Neural crest cell (in vitro differentiated cells): ENCODE measurements at places on chromosomes 5 and 9.

DNA sequence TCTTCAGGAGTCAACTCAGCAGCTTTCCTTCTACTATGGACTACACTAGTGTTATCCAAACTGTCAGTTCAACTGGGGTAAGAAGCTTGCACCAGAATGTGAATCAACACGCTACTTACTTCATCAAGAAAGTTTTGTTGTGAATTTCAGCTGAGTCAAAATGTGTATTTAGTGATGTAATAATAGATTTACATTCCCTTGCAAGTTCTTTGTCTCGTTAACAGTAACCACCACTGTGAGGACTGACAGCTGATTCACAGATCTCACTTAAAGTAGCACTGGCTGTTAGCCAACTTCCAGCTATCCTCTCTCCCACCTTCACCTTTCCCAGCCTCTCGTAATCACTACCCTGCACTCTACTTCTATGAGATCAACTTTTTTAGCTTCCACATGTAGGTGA, 445.3 kb downstream of the NTRK2 start:
- no peaks in the 10 kb centered on the region for H3K27me3 ChIP-seq
- DNase-seq: no peak
- H3K27ac ChIP-seq: no peak overlapping the region
- no peaks in the 10 kb centered on the region for H3K4me1 ChIP-seq
- no peak overlapping the region for H3K4me3 ChIP-seq
- no peaks in the 10 kb centered on the region for H3K36me3 ChIP-seq

DNA sequence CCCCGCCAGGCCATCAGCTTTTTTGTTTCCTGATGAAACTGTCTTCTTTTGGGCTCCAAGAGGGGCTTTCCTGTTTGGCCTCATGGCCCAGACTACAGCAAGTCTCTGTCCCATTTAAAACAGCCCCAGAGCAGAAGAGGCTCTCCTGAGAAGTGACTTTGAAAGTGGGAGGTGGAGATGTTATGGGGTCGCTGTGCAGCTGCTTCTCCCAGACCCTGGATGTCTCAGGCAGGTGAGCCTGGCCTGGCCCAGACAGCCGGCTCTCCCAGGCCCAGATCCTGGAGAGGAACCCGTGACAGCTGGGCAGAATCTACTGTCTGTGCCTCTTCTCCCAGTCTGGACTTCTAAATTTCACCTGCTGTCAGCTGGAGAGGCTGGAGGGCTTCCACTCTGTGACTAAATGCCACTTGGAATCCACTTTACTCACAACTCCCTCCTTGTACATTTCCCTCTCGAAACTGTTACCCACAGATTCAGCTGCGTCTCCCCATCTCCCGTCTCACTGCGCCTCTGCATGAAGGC, 20.6 kb downstream of the FAM78A start:
- peak overlapping the region; percentile 35 for H3K27ac ChIP-seq
- no peaks in the 10 kb centered on the region for H3K36me3 ChIP-seq
- no peaks in the 10 kb centered on the region for H3K27me3 ChIP-seq
- H3K4me1 ChIP-seq: peaks cover 12% of the 10 kb centered on the region
- no peak overlapping the region for H3K4me3 ChIP-seq

DNA sequence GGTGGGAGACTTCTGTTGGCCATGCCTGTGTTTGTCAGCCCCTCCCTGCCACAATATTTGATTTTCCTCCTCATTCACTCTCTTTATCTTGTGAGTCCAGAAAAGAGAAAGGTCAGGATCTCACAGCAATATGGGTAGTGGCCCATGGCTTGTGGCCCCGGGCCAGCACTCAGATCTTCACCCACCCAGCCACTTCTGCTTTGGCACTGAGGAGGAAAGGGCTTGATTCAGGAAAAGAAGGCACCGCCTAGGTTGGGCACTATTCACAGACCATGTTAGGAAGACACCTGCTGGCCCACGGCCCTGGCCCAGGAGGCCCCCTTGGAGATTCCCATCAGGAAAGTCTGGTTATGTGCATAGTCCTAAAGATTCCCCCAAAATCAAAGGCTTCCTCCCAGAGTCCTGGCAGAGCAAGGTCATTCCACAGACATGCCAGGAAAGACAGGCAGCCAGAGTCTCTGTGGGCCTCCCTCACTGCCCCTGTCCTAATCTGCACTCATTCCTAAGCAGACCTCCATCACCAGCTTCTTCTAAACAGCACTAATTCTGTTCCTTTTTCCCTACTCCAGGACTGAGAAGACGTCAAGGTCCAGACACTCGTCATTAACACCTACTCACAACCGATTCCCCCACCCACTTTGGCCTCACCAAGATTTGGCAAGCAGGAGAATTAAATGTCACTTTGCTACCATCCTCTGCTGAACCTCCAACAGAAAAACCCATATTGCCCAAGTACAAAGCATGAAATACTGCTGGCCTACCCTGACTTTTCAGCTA, 179.3 kb downstream of the DEPDC1B start:
- H3K4me1 ChIP-seq: peaks cover 3% of the 10 kb centered on the region
- no peaks in the 10 kb centered on the region for H3K27me3 ChIP-seq
- peak overlapping the region; percentile 38 for H3K27ac ChIP-seq
- H3K4me3 ChIP-seq: no peak overlapping the region
- no peak for DNase-seq
- H3K36me3 ChIP-seq: no peaks in the 10 kb centered on the region

GRCh38 chr9:126794441-126794840, 10.4 kb upstream of the ZBTB43 start:
- DNase-seq: no peak
- H3K27ac ChIP-seq: no peak overlapping the region
- no peaks in the 10 kb centered on the region for H3K4me1 ChIP-seq
- H3K27me3 ChIP-seq: peaks cover 48% of the 10 kb centered on the region

DNA sequence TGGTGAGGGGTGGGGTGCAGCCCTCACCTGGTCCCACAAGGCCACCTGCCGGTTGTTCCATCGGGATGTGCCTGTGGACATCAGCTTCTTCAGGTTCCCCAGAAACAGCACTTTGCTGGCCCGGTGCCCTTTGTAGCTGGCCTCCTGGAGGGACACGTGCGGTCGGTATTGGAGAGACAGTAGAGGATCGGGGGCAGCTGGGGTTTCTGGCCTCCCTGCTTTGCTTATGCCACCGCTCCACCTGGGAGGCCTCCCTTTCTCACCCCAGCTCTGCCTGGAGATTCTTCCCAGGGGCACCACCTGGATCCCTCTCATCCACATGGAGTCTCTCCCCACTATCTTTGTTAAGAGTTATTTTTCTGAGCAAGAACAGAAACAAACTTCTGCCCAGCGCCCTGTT, 13.1 kb upstream of the TRIM14 start:
- DNase-seq: no peak
- no peaks in the 10 kb centered on the region for H3K27me3 ChIP-seq
- H3K36me3 ChIP-seq: no peaks in the 10 kb centered on the region
- no peaks in the 10 kb centered on the region for H3K4me1 ChIP-seq
- H3K4me3 ChIP-seq: no peak overlapping the region
- H3K27ac ChIP-seq: no peak overlapping the region
